ENCODE measurements at places on chromosomes 4 and X.
A peak's percentile ranks its signal among the peaks of the same experiment; 100 is the strongest.

- no peak for DNase-seq
Measured at GRCh38 chr4:11436673-11437072, 8.0 kb upstream of the HS3ST1 start.

DNA sequence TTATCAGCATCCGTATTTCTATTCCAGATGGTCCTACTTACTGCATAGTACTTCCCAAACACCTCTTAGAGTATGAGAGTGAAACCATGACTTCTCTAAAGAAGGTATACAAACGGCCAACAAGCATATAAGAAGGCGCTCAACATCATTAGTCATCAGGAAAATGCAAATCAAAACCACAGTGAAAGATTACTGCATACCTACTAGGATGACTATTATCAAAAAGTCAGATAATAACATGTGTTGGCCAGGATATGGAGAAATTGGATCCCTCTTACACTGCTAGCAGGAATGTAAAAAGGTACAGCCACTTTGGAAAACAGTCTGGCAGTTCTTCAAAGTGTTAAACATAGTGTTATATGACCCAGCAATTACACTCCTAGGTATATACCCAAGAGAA is 215.3 kb upstream of the CXorf66 start:
- no peak for DNase-seq

DNA sequence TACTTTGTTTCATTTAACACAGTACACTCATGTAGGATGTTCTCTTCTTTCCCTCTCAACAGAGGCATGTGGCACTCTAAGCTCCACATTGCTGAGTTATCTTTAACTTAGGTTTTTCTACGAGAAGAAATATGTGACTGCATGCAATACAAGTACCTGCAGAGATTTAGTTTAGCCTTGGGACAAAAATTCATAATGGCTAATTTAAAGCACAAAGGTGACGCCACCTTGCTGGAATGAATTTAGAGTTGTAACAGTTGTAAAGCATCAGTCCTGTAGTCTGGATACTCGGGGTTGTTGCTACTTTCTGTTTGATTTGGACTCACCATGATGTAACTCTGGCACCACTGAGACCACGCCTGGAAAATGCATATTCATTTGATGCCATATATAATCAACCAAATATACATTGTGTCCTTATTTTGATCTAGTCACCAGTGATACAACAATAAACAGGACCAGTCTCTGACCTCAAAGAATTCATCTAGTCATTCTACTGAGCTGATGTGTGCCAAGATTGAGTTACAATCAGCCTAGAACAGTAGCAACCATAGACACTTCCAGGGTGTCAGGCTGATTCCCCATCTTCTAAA is 451.0 kb upstream of the ZFP42 start:
- DNase-seq, result no peak

DNA sequence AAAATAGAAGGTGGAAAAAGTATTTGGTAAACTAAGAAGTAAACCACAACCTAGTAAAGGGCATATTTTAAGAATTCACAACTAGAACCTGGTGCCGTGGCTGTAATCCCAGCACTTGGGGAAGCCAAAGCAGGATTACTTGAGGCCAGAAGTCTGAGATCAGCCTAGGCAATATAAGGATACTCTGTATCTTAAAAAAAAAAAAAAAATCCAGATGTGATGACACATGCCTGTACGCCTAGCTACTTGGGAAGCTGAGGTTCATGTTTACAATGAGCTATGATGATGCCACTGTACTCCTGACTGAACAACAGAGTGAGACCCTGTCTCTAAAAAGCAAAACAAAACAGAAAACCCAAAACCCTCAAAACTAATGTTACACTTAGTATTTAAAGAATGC is 294.9 kb upstream of the ZCCHC13 start:
- no peak for DNase-seq

DNA sequence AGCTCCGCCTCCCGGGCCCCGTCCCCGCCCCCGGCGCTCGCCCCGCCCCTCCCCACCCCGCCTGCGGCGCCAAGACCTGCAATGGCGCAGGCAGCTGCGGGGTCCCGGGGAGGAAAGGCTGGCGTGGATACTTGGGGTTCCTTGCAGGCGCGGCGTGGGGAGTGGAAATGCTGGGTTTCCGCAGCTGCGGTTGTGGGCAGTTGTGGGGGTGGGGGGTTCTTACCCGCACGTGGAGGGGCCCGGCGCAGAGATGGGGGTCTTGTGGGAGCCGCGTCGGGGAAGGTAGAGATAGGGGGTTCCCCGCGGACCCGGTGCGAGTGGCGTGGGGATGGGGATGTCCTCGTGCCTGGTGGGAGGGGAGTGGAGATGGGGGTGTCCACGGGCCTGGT is 680 bp upstream of the ASMTL start:
- peak; percentile 63 for DNase-seq

DNA sequence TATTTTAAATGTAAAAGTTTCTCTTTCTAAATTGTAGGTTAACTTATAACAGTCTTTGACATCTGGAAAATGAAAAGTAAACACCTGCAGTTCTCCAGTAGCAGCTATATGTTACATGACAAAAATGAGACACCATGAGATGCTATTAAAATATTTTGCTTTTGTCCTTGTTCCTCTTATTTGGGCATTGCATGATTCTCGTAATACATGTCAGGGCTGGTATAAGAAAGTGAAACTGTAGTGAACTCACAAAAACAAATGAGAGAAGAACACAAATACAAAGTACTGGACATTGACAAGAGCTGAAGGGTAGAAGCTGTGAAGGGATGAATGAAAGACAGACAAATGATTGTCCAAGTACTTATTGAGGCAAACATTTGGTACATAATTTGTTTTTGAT is 9.0 kb downstream of the GK2 start:
- DNase-seq, result no peak

- no peak for DNase-seq
Measured at GRCh38 chrX:10755439-10756334, 135.3 kb upstream of the MID1 start.

DNA sequence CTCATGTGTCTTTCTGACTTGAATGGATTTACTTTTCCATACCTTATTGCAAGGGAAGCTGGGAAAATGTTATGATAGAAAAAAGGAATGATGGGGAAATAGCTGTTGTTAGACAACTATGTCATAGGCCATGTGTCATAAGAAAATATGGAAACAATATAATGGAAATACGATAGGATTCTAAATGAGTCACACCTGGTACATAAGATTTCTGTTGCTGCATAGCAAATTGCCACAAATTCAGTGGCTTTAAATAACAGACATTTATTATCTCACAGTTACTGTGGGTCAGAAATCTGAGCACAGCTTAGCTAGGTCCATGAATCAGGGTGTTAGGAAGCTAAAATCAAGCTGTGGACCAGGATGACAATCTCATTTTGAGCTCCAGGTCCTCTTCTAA is 44.6 kb upstream of the ANKRD50 start:
- DNase-seq, result no peak

DNA sequence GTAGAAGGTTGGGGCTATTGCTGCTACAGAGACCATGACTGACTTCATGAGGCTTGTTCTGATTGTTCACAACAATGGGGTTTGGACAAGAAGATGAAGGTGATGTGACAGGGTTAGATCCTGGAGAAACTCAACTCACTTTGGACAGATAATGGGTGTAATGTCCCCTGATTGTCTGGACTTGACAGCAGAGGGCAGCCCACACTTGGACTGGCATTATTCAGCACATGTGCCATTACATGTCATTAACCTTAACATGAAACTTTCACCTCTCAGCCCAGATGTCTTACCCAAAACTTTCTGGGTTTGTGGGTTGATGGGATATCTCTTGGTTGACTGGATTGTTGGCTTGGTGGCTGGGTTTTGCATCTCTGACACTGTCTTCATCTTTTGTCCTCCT is 101.5 kb downstream of the MXRA5 start:
- no peak for DNase-seq

DNA sequence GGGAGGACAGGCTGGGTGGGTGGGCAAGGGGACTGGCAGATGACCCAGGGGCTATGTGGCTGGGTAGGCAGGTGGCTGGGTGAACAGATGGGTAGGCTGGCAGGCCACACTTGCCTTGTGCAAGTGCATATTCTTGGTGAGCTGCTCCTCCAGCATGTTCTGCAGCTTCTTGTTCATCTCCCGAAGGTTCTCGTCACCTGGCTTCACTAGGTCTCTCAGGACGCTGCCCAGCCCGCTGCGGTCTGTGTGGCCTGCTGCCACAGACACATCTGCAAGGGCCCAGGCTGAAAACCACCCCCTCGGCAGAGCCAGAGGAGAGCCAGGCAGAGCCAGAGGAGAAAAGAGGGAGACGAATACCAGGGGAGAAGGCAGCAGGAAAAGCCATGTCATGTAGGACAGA is 3.4 kb upstream of the KCND1 start:
- no peak for DNase-seq

DNA sequence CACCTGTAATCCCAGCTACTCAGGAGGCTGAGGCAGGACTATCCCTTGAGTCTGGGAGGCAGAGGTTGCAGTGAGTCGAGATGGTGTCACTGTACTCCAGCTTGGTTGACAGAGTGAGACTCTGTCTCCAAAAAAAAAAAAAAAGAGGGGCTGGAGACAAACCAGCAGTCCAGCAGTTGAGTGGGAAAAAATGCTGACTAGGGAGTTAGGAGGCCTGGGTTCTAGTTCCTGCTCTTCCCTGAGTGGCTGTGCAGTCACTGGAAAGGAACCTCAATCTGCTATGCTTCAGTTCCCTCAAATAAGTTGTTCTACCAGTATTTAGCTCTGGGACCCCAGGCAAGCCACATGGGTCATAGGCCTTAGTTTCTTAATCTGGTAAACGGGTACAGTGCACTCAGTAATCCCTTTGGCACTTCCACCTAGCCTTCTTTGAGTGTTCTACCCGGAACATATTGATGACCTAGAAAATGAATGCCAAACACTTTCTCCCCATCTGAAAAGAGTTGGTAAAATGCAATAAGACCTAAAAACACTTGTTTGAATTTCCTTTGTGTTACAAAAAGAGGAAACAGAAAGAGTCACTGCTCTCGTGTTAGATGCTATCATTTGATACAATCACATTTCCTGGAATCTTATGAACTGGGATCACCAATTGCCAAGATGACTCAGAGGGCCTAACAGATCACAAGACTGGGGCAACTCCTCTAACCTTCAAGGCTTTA is 99.3 kb upstream of the EGFL6 start:
- DNase-seq, result no peak

DNA sequence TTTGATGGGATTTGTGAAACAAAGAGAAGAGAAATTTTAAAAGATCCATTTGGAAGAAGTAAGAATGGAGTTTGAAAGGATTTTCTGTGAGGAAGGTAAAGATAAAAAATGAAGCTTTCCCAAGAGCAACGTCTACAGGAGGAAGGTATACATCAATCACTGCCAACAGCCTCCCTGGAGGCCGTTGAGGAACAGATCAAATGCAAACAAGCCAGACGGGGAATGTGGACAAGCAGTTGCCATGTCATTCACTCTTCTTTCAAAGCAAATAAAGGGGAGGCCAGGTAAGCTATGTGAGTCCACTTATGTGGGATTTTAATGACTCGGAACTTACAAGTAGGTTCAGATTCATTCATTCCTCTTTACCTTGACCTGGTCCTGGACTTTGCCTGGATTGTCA is 1020.5 kb upstream of the AGA start:
- DNase-seq, result no peak

DNA sequence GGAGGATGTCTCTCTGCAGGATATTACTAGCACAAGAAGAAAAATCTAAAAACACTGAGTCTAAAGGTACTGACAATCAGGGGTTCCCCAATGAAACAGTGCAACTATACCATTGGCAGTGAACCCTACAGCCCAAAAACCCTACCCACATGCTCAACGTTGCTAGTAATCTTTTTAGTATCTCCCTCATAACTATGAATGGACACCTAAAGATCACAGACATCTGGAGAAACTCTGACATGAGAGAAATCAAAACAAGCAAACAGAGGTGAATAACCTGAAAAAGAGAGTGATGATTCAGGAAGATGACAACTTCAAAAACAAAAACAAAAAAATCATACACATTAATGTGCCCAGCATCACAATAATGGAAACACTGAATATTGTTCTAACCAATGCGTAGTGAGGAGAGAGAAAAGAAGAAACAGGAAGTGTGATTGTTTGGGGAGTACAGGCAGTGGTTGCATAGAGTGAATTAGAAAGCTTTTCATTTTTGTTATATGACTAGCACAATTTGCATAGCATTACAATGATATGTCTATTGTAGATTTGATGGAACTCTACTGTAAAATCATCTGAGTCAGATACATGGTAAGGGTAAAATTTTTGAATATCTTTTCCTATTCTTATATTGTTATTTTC is 78.9 kb upstream of the FMR1 start:
- no peak for DNase-seq
